Activated T-cell treated with anti-CD3 and anti-CD28 coated beads, Interleukin-2, amount 50 U/mL, for 24 hours (primary cell): ENCODE measurements at places on chromosomes 2 and 18.

DNA sequence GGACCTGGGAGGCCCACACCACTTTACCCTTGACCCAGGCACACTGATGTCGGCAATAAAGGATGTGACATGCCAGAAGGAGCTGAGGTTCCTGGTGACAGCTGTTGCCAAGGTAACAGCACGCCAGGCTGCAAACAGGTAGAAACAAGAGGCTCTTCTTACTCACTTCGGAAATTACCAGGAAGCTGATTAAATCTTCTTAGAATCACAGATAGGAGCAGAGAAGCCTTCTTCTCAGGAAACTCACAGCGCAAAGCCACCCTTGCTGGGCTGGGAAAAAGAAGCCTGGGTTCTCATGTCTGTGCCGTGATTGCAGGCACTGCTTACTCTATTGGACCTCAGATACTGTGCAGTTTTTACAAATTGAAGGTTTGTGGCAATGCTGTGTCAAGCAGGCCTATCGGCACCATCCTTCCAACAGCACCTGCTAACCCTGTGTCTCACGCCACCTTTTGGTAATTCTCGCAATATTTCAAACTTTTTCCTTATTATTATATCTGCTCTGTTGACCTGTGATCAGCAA is 61.0 kb upstream of the TAF1B start:
- peak; percentile 74 for DNase-seq

- DNase-seq, result no peak
Measured at GRCh38 chr2:205744074-205744591, 61.8 kb downstream of the NRP2 start.

- peak; percentile 65 for DNase-seq
Measured at GRCh38 chr2:85851253-85852151, 37.3 kb downstream of the ST3GAL5 start.

DNA sequence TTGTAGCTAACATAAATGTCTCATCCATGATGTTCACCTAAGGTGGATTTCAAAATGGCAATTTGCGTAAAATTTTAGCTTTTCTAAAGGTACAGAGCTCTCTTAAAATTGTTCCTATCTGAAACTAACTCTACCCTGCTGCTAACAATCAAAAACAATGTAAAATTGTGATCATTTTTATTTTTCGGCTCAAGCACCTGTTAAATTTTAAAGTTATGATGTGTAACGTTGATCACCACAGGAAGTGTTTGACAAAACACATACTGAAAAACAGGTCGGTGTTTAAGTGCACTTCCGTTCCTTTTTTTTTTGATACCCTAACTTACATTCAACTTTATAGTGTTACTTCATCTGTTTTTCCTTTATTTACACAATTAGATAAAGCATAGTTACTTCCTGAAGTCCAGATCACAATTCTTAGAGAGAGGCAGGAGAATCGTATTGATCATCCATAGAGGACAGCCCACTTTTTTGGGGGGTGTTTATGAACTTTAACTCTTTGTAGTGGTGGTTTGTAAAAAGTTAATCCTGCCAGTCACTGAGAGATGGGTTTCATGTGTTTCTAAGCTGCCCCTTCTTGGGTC is 6.0 kb upstream of the NCK2 start:
- DNase-seq, result no peak

GRCh38 chr2:120111193-120111592 is 98.3 kb downstream of the EPB41L5 start:
- no peak for DNase-seq

GRCh38 chr2:118014492-118014824 is 588 bp upstream of the CCDC93 start:
- no peak for DNase-seq

DNA sequence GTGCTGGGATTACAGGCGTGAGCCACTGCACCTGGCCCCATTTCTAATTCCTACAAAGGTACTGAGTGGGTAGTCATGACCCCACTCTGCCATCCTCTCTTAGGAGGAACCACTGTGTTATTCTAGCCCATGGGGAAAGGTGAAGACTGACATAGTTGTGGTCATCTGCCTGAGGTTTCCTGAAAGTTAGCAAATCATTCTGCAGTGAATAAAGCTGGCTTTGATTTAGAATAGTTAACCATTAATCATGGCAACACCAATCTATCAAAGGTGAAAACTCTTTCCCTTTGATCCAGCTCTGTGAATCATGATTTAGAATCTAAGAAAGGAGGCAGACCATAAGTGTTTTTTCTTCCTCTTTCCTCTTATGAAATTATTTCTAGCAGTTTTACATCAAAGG is 50.8 kb downstream of the SUMO1 start:
- no peak for DNase-seq

- DNase-seq, result no peak
Measured at GRCh38 chr18:35063875-35064690, 22.9 kb downstream of the MAPRE2 start.

- DNase-seq, result no peak
Measured at GRCh38 chr2:157238296-157238695, 19.2 kb upstream of the GALNT5 start.

DNA sequence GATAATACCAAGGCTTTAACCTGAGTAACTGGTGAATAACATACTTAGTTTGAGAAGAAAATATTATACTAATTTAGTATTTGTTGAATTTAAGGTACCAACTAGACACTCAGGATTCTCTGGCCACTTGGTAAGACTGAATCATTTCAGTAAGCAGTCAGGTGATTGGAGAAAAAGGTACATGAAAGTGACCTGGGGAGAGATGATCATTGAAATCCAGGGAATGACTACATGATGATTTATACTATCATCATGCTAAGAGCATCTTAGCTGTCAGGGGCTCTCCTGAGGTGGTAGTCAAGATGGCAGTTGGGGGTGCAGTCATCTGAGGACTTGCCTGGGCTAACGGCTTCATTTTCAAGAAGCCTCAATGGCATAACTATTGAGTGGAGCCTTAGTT is 571.2 kb upstream of the ACVR2A start:
- no peak for DNase-seq

- no peak for DNase-seq
Measured at GRCh38 chr2:147989809-147990403, 30.6 kb downstream of the ORC4 start.

- DNase-seq, result no peak
Measured at GRCh38 chr2:30115981-30116285, 30.9 kb upstream of the YPEL5 start.

DNA sequence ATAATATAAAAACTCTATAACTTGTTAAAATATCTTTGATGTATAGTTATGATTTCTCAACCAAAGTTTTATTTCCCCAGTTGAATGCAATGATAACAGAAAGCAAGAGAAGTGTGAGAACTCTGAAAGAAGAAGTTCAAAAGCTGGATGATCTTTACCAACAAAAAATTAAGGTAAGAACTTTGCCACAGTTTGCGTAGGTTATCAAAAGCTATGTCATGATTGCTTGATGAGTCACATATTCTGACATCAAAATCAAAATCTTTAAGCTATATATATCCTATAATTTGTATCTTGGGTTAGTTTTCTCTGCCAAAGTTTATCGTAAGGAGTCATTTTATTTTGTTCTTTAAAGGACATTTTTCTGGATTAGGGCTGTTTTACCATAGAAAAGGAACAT is 35.0 kb downstream of the NDC80 start:
- DNase-seq, result no peak

DNA sequence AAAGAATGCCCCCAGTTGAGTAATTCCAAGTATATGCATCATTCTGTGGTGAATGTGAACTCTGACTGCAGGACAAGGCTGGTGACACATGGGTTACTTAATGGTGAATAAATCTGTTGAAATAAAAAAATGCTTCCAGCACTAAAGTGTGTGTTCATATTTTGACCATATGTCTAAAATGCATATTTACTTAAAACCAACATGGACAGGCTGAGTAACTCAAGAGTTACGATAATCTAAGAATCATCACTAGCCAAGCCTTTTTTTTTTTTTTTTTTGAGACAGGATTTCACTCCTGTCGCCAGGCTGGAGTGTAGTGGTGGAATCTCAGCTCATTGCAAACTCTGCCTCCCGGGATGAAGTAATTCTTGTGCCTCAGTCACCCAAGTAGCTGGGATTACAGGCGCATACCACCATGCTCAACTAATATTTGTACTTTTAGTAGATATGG is 47.1 kb upstream of the CCBE1 start:
- no peak for DNase-seq
